Gastroesophageal sphincter (tissue), 4 donors: ENCODE measurements at places on chromosomes 6 and 20. TPM values are rescaled to one million over a fixed set of nuclear protein-coding genes. Genes with fewer than 3 reads are reported as not detected.

Gene DLL1
- total RNA-seq: 6.8 TPM

DNA sequence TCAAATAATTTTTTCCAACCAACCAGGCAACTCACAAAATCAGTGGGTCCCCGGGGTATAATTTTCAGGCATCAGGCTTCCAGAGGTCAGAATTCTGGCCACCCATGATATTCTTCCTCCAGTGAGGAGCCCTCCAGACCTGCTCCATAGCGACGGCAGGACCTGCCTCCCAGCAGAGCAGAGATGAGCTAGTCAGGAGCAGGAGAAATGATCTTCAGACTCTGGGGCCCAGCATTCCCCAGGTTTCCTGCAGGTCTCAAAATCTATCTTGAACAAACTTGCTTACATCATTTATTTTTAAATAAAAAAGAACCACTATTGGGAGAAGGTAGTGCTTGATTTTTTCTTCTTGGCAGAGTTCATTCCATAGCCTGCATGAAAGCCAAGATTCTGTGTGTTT is 44.7 kb downstream of the FAM50B start:
- no peak for ATAC-seq

GRCh38 chr20:10679269-10679668 is 5.5 kb upstream of the JAG1 start:
- no peak for ATAC-seq

DNA sequence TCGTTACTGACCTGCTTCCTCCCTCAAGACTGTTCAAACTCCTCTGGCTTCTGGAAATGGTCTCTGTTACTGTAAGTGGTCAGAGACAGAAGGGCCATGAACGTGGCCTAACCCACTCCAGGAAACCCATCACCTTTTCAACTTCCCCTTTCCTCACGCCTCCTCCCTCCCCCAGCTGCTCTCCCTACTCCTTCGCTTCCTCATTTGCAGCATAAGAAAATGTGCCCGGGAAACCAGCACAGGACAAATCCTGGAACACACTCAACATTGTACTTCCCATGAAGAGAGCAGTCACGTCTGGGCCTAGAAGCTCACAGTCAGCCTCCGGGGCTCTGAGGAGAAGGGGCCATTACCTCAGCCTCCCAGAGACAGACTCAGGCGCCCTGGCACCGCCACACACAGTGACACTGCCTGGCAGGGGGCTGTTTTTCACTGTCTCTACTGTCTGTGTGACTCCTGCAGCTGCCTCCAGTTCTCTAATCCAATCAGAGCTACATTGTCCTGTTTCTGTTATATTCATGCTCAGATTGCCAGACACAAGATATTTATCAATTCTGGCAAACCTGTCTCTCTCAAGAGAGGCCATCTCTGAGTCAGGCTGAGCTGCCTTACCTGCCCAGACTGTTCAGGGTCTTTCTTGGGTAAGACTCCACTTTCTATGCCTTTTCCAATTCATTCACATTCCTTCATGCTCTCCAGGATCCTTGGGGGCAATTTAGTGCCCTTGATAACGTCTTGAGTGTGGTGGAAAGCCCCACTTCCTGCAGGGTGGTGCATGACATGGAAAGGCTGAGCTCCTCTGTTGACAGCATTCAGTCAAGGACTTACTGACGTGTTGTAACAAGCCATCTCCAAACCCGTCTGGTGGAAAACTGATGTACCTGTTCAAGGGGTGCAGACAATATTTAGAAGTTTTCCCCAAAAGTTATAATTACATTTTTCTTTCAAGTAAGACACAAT is 242.2 kb downstream of the HIVEP2 start:
- ATAC-seq: peak; percentile 73

GRCh38 chr6:126175251-126175650 is 164.7 kb upstream of the CENPW start:
- ATAC-seq: no peak
